ENCODE measurements at places on chromosomes 16 and 17.

- DNase-seq: peak; percentile 52
Measured at GRCh38 chr16:8936421-8936820, 27.3 kb downstream of the USP7 start.

DNA sequence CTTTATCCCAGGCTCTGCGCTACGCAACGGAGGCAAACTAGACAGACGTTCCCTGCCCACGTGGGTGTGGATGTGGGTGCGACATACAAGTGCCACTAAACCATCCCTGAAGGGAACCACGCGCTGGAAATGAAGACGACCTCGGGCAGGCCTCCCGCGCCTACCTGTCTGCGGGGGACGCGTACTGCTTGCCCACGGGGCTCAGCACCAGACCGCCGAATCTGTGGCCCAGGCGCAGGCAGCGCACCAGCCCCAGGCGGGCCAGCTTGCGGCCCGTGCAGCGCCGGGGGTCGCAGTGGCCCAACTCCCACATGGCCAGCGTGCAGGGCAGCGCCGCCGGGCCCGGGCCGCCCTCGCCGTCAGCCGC lies 480 bp downstream of the TSR3 start:
- no peak for DNase-seq

DNA sequence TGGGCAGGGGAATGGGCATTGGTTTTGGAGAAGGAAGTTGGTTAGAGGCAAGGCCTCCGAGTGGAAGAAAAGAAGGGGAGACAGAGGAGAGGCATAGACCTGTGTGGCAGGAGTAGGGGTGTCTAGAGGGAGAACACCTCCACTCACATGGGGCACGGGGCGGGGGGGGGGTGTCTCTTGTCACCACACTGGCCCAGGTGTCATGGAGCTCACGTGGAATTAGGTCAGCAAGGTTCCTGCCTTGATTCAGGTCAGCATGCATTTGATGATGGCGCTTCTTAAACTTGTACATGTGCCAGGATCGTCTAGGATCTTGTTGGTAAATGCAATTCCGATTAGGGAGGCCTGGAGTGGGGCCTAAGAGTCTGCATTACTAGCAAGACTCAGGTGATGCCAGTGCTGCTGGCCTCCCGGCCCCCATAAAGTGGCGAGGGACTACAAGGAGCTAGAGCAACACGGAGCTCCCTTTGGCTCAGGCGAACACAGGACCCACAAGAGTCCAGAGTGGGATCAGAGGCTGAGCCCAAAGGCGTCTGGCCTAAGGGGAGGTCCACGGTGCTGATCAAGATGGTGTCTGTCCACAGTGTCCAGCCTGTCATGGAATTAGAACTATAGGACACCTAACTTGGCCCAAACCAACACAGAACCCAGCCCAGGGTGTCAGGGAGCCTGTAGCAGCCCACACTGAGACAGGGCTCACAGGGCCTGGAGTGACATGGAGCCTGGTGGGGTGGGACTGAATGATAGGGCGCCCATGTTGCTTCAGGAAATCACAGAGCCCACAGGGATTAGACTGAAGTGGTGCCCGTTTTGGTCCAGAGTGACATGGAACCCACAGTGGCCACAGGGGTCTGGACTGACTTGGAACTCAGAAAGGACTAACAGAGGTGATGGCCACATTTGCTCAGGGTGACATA lies 16.7 kb downstream of the EPOP start:
- DNase-seq: no peak

GRCh38 chr17:57943645-57944044 lies 11.6 kb downstream of the CUEDC1 start:
- DNase-seq: no peak

GRCh38 chr17:79022507-79022991 lies 1.4 kb upstream of the C1QTNF1 start:
- no peak for DNase-seq

- DNase-seq: no peak
Measured at GRCh38 chr17:46773676-46774075, 44.8 kb downstream of the WNT3 start.

DNA sequence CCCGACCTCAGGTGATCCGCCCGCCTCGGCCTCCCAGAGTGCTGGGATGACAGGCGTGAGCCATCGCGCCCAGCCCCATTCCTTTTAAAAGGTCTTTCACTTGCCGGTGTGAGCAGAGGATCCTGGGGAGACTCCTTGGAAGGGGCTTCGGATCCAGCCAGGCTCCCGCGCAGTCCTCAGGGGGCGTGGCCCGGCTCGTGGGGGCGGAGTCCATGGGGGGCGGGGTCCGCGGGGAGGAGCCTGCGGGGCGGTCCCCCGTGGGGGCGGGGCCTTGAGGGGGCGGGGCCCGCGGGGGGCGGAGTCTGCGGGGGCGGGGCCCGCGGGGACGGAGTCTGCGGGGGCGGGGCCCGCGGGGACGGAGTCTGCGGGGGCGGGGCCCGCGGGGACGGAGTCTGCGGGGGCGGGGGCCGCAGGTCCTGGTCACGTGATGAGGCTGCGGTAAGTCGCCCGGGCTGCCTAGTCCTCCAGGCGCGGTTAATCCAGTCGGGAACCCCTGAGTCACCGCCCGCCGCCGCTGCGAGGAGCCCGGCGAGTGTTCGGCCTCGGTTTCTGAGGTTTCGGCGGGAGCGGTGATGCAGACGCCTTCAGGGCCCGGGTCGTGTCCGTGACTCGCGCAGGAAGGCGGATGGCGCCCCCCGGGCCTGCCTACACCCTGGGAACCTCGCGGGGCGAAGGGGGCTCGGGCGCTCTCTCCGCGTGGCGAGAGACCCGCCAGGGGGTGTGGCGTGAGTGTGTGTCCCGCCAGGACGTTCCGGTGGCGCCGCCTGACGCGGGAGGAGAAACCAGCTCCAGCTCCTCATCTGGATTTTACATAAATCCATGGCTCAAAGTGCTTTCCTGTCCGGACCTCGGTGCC lies 23.6 kb upstream of the ABR start:
- peak; percentile 32 for DNase-seq

DNA sequence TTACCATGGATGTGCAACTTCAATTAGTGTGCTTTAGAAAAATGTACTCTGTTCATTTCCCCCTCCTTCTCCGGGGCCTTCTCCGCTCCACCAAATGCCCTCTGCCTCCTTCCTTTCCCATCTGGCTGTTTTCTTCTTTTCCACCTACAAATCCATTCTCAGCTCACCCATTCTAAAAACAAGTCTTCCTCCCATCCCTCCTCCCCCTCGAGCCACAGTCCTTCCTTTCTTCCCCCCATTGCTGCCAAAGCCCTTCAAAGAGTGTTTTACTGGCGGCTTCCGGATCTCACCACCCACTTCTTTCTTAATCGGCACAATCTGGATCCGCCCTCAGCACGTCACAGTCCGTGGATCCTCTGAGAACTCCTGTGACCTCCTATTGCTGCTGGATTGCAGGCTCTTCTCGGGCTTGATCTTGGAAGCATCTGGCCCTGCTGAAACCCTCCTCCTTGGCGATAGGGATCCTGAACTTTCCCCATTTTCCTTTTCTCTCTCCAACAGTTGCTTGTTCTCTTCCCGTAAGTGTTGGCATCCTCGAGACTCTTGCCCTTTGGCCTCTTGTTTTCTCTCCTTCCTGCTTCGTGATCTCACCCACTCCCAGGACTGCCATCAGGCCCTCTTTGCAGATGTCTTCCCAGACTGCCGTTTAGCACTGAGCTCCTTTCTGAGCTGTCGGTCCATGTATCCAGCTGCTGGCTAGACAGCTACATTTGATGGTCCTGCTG lies 36.0 kb upstream of the FBXO47 start:
- DNase-seq: peak; percentile 14

GRCh38 chr17:39622380-39623006 lies 4.3 kb upstream of the PPP1R1B start:
- no peak for DNase-seq

- DNase-seq: no peak
Measured at GRCh38 chr17:11503308-11504035, 94.8 kb upstream of the DNAH9 start.

GRCh38 chr17:82301916-82302567 lies 15.4 kb downstream of the CD7 start:
- DNase-seq: peak; percentile 33

- no peak for DNase-seq
Measured at GRCh38 chr16:81528256-81528655, 83.6 kb downstream of the CMIP start.

- DNase-seq: no peak
Measured at GRCh38 chr16:82783933-82784572, 157.3 kb downstream of the CDH13 start.

All from activated T-helper 1 cell treated with Interleukin-2 at 50 U/mL for 16 hours (primary cell).